ENCODE measurements at places on chromosomes 11 and 22.

GRCh38 chr11:71304045-71304444 is 51.7 kb upstream of the SHANK2 start:
- no peak for DNase-seq

DNA sequence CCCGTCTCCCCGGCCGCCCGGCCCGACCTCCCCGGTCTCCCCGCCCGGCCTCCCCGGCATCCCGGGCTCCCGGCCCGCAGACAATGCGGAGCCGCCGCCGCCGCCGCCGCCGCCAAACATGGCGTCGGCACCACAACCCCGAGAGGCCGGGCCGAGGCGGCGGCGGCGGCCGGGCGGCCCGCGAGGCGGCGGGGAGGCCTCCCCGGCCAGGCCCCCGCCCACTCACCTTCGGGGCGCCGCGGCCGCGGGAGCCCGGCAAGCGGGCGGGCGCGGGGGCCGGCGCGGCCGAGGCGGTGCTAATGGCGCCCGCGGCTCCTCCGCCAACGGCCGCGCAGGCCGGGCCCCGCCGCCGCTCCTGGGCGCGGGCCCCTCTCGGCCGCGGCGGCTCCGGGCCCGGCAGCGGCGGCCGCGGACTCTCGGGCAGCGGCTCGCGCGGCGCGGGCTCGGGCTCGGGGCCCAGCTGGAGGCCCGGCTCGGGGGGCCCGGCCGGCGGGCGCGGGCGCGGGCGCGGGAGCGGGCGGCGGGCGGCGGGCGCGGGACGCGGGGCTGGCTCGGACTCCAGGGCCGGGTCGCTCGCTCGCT is 311 bp downstream of the BRD1 start:
- DNase-seq = no peak

DNA sequence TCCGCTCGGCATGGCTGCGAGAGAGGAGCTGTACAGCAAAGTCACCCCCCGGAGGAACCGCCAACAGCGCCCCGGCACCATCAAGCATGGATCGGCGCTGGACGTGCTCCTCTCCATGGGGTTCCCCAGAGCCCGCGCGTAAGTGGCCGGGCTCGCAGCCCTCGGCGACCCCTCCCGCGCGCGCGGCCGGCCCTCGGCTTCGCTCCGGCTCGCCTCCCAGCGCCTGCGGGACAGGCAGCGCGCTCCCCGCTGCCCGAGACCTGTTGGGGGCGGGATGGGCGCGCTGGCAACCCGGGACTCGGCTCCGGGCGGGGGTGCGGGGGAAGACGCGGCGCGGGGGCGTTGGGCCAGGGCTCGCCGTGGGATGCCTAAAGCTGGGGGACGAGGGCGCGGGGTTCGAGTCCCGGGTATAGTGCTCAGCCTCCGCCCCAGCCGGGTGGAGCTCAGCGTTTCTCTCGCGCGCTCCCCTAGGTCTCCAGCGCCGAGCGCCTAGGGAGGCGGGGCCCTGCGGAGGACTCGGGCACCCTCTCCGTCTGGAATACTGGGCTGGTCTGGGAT is 630 bp downstream of the UBASH3B start:
- DNase-seq = peak; percentile 43

GRCh38 chr11:94588366-94588942 is 21.3 kb downstream of the PIWIL4 start:
- DNase-seq = no peak

DNA sequence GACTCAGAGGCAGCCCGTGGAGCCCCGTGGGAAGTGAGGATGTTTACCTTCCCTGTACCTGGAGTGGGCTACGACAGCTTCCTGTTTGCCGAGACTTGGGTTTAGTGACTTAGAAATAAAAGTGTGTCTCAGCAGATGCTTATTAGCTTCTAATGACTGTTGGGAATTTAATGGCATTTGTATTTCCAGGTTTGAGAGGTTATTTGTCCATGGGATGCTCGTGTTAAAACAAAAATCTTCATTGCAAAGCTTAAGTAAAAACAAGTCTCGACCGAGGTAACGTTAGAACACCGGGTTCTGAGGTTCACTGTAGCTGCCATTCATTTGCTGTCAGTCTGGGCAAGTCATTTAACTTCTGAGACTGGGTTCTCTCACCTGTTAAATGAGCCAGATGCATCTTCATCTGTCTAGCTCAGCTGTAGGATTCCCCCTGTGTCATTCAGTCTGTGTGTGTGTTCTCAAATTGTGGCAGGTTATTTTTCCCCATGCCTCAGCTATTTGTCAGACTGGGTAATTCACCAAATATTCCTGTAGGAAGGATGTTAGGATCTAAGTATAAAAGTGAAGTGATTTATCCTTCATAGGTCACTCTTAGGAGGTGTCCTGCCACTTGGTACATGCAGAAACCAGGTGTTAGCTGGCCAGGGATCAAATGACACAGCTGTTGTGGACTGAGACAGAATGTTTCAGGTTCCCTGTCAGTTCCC is 791 bp downstream of the EI24 start:
- DNase-seq = no peak

GRCh38 chr22:24587948-24588347 is 4.9 kb downstream of the LRRC75B start:
- no peak for DNase-seq

- no peak for DNase-seq
These were observed 5.3 kb upstream of the PARVA start for GRCh38 chr11:12372111-12372510.

DNA sequence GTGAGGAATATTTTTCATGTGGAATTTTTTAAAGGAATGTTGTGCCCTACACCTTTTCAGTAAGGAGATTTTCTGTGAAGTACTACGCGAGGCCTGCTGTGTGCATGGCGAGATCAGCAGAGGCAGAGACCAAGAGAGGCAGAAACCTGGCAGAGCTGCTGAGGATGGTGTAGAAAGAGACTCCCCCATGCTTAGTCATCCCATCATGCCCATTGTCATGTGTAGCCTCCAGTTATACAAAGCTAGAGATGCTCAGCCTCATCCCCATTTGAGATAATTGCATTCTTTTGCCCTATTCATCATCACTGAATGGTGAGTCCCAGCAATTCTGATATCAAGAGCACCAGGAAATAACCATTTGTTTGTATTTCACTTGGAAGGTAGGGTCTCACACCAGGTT is 3.0 kb upstream of the MS4A7 start:
- no peak for DNase-seq

Measured in hypothalamus (tissue), 51 donors.